Pons (tissue), 1 donor: ENCODE measurements at places on chromosomes 12 and 14.

DNA sequence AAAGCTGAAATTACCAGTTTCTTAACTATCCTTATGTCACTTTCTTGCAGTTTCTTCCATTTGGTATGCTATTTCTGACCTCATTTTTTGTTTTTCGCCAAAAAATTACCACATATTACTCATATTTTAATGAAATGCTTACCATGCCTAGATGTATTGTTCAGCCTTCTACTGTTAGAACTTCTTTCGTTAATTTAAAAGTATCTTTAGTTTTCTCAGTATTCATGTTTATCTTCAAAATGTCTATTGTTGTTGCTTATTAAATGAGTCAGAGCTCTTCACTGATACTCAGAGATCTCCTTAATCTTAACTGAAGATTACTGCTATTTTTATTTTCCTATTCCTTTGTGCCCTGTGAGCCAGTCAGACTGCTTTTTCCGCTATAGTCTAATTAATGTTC, 20.5 kb downstream of the RAP1B start:
- DNase-seq: no peak

- peak; percentile 56 for DNase-seq
Observed at GRCh38 chr14:75222208-75222701, 45.8 kb upstream of the TMED10 start.

GRCh38 chr14:55781046-55781445, 201.0 kb downstream of the KTN1 start:
- no peak for DNase-seq

GRCh38 chr12:82359115-82359478, 768 bp downstream of the METTL25 start:
- no peak for DNase-seq

DNA sequence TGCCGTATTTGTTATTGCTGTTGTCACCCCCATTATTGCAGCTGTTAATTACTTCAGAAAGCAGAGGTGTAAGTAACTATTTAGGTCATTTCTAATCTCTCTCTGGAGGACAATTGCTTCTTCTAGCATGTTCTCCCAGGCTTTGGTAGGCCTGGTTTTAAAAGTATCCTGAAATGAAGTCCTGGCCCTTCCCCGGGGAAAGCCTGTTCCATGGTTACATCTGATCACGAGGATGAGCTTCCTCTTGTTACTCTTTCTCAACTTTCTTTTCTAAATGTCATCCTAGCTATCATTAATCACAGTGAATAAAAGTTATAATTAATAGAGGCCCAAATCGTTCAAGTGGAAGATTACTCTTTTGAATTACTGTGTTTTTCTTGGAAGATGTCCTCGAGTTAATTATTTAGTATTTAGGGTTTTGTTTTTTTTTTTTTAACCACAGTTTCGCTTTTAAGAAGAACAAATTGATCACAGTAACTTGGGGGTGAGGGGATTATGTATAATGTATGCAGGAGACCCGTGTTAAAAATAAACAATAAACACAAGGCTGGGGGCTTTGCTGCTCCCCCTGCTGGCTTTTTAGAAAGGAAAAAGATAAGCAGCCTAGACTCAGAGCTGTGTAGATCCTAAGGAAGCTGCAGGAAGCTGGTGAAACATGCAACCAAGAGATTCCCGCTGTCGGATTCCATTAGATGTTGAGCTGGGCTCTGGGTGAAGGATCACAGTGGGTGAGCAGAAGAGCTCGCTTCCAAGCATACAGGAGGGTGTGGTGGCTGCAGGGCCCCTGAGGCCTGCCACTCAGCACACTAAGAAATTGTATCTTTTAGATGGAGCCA, 420.1 kb downstream of the FUT8 start:
- no peak for DNase-seq

DNA sequence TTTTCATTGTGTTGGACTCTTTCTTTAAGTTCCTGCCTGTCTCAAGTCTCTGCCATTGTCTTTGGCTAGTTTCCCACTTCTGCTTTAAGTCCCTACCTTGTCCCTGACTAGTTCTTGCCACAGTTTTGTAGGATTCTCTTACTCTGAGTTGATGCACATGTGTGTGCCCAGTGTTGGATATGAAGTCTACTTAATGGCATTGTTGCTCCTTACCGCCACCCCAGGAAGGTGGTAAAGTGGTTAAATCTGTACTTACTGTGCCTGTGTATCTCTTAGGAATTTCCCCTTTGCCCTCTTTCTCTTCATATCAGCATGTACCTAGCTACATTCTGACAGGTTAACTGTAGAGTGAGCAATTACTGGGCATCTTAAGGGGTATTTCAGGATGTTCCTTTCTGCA, 227.1 kb downstream of the NUBPL start:
- DNase-seq: no peak

- no peak for DNase-seq
Observed at GRCh38 chr12:48997719-48998496, 1.3 kb downstream of the DDN start.

- no peak for DNase-seq
Observed at GRCh38 chr12:26746121-26746714, 86.8 kb downstream of the ITPR2 start.

- no peak for DNase-seq
Observed at GRCh38 chr12:94169495-94169894, 21.1 kb downstream of the PLXNC1 start.

DNA sequence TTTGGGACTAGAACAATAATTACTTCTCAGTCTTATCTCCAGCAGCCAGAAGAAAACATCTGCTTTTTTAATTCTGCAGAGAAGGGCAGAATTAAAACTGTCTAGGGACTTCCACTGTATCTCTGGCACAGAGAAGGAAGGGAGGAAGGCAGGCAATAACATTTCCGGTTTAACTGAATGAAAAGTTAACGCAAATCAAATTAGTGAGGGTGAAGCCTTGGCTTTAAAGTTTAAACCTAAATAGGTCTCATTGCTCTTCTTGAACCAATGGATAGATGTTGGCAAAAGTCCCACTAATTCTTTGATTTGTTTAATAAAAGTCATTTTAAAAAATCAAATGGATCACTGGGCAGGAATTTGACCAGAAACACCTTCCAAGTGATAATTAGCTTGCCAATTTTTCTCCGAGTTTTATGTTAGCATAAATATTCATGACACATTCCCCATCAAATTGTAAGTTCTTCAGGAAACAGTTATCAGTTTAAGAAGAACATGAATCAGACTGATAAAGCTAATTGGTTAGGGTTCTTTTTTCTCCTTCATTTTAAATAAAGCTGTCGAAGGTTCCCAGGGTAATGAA, 181.9 kb downstream of the SLC15A5 start:
- DNase-seq: no peak

DNA sequence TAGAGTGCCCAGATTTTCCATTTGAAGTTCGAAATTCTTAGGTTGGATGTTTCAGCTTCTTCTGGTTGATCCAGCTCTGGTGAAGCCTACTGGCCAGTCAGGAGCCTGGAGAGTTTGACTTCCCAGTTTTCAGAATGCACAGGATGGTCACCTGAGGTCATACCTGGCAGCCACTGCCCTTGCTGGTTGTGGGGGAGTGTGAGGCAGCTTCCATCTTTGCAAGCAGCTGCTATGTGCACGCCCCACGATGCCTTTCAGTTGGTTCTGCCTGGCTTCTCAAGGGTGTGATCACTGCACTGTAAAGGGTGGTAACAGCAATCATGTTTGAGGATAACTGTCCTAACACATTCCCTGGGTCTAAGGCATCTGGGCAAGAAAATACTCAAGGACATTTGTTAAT, 15.4 kb downstream of the CCDC92 start:
- DNase-seq: no peak

DNA sequence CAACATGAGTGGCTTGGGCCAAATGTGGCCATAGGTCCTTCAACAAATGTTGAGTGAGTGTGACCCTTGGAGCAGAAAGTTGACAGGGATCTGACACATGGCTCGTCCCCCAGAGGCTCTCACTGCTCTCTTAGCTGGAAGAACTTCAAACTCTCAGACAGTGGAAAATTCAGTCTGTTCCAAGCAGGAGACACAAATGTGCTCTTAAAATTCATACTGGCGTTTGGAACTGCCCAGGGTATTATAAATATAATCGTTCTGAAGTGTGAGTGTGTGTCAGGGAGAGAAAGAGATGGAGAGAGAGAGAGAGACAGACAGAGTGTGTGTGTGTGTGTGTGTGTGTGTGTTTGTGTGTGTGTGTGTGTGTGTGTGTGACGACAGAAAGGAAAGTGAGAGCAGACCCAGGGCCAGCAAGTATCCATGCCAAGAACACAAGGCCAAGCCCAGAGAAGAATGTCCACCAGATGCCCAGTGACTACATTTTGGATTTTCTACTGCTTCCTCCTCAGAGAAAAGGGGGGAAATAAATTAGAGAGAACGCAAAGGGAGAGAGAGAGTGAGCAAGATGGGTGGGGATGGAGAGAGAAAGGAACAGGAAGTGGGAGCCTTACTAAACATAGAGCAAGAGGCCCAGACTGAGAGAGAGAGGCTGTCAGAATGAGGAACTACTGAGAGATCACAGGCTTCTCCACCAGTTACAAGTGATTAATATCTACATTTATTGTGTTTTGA, 193.6 kb upstream of the NUDT4 start:
- peak; percentile 74 for DNase-seq

DNA sequence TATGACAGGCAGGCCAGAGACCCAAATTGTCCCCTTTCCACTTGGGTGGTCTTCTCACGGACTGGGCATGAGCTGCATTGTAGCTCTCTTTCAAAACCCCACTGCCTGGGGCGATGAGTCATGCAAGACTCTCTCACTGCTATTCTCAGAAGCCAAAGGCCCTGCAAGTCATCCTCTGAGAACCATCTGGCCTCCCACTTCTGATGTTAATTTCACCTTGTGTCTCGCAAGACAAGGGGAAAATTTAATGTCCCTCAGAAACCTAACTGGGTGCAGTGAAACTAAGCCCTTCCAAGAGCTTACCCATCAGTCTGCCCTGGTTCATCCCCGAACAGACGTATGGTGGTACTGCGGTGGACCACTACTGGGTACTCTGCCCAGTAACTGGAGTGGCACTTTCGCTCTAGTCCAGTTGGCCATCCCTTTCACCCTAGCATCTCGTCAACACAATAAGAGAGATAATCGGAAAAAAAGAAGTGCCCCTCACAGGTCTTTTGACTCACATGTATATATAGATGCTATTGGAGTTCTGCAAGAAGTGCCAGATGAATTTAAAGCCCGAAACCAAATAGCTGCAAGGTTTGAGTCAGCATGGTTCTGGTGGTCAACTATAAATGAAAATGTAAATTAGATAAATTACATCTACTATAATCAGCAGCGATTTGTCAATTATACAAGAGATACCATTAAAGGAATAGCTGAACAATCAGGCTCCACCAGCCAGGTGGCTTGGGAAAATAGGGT, 31.3 kb upstream of the LALBA start:
- DNase-seq: no peak

DNA sequence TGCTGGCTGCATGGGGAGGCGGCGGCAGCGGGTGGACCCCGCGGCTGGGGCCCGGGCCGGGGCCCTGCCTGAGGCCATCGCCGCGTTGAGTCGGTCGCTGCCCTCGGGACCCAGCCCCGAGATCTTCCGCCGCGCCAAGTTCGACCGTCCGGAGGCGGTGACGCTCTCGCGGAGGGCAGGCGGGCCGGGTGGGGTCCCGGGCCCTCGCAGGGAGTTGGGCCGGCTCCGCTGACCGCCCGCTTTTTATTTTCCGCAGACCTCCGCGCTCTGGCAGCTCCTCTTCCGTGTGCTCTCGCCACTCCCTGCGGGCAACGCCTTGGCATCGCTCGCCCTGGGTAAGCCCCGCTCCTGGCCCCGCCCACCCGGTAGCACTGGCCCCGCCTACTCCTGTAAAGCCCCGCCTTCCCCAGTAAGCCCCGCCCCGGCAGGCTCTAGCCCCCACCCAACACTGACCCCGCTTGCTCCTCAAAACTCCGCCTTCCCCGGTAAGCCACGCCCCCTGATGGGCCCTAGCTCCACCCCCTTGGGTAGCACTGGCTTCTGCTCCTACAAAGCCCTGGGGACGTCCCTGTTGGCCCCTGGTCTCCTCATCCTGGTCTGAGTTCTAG, 424 bp downstream of the TEDC1 start:
- DNase-seq: peak; percentile 54

GRCh38 chr12:106174876-106175275, 36.1 kb upstream of the NUAK1 start:
- no peak for DNase-seq

- DNase-seq: no peak
Observed at GRCh38 chr12:47548401-47548800, 157.4 kb downstream of the RPAP3 start.

DNA sequence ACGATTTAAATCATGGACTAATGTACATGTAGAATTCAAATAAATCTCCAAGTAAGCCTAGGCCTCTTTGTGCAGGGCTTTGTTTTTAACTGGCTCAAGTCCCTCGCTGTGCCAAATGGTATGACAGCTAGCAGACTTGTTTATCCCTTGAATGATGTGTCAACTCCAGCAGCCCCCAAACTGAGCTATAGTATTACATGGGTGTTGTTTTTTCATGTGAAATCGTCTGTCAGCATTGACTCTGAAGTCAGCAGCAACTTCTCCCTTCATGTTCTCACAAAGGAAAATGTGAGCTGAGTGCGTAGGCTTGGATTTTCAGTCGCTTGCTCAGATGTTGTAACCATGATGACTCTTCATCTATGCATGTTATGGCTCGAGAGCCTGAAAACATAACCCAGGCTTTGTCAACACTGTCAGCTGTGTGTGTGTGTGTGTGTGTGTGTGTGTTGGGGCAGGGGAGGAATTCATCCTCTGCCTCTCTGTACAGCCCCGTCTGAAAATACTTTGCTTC, 73.3 kb downstream of the PTHLH start:
- no peak for DNase-seq

GRCh38 chr12:116265351-116266147, 11.9 kb downstream of the MED13L start:
- DNase-seq: no peak

DNA sequence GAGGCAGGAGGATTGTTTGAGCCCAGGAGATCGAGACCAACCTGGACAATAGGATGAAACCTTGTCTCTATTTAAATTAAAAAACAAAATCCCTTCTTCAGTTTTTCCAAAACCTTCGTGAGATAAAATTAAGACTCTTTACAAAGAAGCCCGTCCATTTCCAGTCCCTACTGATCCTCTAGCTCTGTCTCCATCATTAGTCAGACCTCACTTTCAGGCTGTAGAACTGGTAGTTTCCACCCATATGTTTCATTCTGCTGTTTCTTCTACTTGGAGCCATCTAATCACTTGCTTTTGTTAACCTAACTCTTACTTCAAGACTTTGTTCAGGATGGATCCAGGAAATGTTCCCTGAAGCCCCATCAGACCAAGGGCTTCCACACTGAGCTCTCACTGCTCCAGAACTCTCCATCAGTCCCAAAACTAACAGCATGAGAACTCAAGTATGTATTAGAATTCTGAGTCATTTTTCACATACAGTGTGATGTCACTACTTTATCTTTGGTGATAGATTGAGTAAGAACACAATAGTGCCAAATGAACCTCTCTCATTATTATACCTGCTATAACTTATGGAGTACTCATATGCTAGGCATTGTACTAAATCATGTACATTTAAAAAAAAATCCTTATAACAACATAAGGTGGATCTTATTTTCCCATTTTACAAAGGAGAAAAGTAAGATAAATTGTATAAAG, 90.8 kb downstream of the PRICKLE1 start:
- DNase-seq: no peak

DNA sequence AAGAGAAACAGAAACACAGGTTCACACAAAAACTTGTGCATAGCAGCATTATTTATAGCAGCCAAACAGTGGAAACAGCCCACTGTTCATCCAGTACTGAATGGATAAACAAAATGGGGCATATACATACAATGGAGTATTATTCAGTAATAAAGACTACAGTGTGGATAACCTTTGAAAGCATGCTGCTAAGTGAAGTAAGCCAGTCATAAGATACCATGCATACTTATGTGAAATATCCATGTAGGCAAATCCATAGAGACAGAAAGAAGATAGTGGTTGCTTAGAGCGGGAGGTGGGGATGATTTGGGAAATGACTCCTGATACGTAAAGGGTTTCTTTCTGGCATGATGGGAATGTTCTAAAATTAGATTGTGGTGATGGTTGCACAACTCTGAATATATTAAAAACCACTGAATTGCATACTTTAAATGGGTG, 99.4 kb downstream of the CRADD start:
- peak; percentile 90 for DNase-seq
